Ovary (tissue), 10 donors: ENCODE measurements at places on chromosomes 5 and 9. TPM values are rescaled to one million over a fixed set of nuclear protein-coding genes. Genes with fewer than 3 reads are reported as not detected.

CAPSL gene
- total RNA-seq = 1.1 TPM

CXXC5 gene
- 8.7 TPM for total RNA-seq

OR4F3 gene
- total RNA-seq = not detected

SLC24A2 gene
- not detected for total RNA-seq

YTHDC2 gene
- 23.7 TPM for total RNA-seq

GFI1B gene
- total RNA-seq = not detected

KIF20A gene
- total RNA-seq = 0.24 TPM

PCDHAC2 gene
- 2.1 TPM for total RNA-seq

GALNT12 gene
- 2.4 TPM for total RNA-seq

ABL1 gene
- 46.4 TPM for total RNA-seq

PCDHGB2 gene
- total RNA-seq = 4.5 TPM
